ENCODE measurements at places on chromosomes 7 and 10.

DNA sequence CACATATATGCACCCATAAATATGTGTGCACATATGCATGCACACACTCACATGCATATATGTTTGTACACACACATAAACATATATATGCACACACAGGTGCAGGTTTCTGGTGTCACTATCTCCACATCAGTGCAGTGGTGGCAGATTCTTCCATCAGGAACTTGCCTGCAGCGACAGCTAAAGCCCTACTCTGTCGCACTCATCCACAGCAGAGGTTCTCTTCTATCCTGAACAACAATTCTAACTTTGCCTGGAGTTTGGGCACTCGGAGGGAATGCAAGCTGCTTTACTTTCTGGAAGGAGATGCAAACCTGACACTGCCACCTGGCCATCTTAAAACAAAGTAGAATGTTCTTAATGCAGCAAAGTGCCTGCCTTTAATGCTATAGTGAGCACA lies 745.8 kb downstream of the GRID1 start:
- DNase-seq = no peak

- DNase-seq = no peak
Measured at GRCh38 chr7:30700941-30701340, 18.7 kb upstream of the CRHR2 start.

- DNase-seq = no peak
Measured at GRCh38 chr10:44567471-44567870, 182.6 kb upstream of the CXCL12 start.

GRCh38 chr7:157370742-157371141 lies 33.9 kb downstream of the DNAJB6 start:
- DNase-seq = no peak

DNA sequence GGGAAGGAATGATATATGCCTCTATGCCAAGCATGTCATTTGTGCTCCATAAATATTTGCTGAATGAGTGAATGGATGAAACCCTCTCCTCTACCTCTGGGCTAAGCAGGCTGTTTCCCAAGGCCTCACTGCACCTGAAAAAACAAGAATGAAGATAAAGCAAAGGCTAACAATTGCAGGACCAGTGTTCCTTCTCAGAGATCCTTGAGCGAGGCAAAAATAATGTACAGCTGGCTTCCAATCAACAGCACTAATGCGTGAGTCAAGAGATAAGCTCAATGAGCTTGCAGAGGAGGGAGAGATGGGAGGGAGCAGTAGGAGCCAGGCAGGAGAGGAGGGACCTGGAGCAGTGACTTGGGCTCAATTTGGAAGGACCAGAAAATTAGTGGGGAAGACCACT lies 144.5 kb upstream of the NFE2L3 start:
- DNase-seq = no peak

DNA sequence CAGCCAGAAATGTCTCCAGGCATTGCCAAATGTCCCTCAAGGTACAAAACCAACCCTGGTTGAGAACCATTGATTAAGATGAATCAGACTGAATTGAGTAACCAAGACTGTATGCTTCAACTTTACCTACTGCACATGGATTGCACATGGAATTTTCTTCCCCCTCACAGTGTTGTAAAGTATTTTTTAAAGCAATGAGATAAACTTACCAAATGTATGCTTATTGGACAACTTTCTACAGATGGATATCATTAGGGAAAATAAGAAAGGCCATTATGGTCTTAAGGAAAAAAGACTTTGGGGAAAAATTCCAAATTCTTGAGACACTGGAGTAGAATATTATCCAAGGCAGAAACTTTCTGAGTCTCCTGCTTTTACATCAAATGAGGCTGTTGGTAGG lies 20.9 kb upstream of the MTPN start:
- no peak for DNase-seq

- DNase-seq = no peak
Measured at GRCh38 chr7:2425749-2426148, 22.3 kb downstream of the CHST12 start.

GRCh38 chr7:116145245-116145852 lies 65.0 kb upstream of the TES start:
- DNase-seq = no peak

All from Caki2 (cell line).